ENCODE measurements at places on chromosomes 2 and 18.
A peak's percentile ranks its signal among the peaks of the same experiment; 100 is the strongest.

- no peak for DNase-seq
- no peaks in the 10 kb centered on the region for H3K27me3 ChIP-seq
- no peak overlapping the region for H3K4me3 ChIP-seq
- H3K36me3 ChIP-seq = no peaks in the 10 kb centered on the region
Observed at GRCh38 chr18:63664571-63664970, 2.9 kb upstream of the SERPINB3 start.

GRCh38 chr18:37572736-37573135 lies 7.1 kb upstream of the CELF4 start:
- H3K4me1 ChIP-seq = no peaks in the 10 kb centered on the region
- no peaks in the 10 kb centered on the region for H3K36me3 ChIP-seq
- peaks cover 77% of the 10 kb centered on the region for H3K27me3 ChIP-seq
- H3K4me3 ChIP-seq = no peak overlapping the region
- no peak overlapping the region for H3K27ac ChIP-seq

DNA sequence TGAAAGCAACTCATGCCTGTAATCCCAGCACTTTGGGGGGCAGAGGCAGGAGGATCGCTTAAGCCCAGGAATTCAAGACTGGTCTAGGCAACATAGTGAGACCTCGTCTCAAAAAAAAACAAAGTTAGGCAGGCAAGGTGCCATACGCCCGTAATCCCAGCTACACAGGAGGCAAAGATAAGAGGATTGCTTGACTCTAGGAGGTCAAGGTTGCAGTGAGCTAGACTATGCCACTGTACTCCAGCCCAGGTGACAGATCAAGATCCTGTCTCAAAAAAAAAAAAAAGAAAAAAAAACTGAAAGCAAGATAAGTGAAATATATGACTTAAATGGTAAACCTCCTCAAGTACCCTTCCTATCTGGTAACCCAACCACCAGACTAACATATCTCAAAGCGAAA lies 59.8 kb downstream of the USP34 start:
- peak overlapping the region; percentile 29 for H3K27ac ChIP-seq
- no peaks in the 10 kb centered on the region for H3K27me3 ChIP-seq
- peaks cover 19% of the 10 kb centered on the region for H3K4me1 ChIP-seq
- peaks cover 5% of the 10 kb centered on the region for H3K36me3 ChIP-seq

DNA sequence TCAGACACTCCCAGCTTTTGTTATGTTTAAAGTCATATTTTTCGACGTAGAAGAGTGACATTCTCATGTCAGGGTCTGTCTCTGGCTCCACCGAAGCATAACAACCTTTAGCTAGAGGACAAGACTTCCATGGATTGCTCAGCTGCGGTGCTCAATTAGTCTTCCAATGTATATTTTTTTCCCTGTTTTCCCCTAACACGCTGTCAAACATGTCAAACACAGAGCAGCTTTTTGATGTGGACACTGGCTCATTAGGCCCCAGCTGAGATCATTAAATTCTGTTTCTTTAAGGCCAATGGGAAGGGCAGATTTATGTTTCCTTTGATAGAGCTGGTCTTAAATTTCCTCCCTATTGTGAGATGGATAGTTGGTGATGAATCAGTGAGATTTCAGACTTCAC lies 525.4 kb downstream of the PIK3C3 start:
- no peaks in the 10 kb centered on the region for H3K4me1 ChIP-seq
- H3K27me3 ChIP-seq = no peaks in the 10 kb centered on the region
- H3K4me3 ChIP-seq = no peak overlapping the region
- peaks cover 5% of the 10 kb centered on the region for H3K36me3 ChIP-seq

DNA sequence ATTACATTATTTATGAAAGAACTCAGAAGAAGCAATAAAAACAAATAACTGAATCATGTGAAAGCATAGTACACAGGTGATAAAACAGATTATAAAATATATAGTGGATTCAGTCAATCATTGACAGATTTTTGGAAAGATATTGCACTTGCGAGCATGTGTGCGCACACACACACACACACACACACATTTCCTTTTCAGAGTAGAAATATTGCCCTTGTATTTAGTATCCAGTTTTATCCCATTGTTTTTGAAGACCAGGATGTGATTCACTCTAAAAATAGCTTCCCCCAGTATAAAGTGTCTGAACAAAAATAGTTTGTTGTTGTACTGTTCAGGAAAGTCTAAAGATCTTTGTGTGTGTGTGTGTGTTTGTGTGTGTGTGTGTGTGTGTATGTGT lies 145.5 kb downstream of the CALCRL start:
- H3K4me1 ChIP-seq = no peaks in the 10 kb centered on the region
- no peak overlapping the region for H3K4me3 ChIP-seq
- peak overlapping the region; percentile 27 for H3K27ac ChIP-seq
- H3K36me3 ChIP-seq = no peaks in the 10 kb centered on the region
- H3K27me3 ChIP-seq = no peaks in the 10 kb centered on the region

DNA sequence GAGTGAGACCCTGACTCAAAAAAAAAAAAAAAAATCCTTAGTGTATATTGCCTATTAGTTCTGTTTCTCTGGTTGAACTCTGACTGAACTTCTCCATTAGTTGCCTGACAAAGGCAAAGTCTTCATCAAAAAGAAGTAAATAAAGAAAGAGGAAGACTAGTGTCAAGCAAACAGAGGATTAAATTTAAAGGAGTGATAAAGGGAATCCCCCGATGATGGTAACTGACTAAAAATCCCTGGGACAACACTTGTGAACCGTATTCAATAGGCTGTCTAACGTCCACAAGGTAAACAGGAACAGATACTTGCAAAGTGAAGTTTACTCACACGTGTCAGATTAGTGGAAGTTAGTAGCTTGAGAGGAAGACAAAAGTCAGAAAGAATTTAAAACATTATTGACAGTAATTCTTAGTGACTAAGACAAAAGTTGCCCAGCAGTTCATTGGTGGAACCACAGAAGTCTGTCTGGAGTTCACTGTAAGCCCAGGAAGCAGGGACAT lies 26.2 kb upstream of the SPOPL start:
- H3K36me3 ChIP-seq = no peaks in the 10 kb centered on the region
- no peak for DNase-seq
- H3K27me3 ChIP-seq = no peaks in the 10 kb centered on the region
- peaks cover 11% of the 10 kb centered on the region for H3K4me1 ChIP-seq
- no peak overlapping the region for H3K4me3 ChIP-seq
- peak overlapping the region; percentile 23 for H3K27ac ChIP-seq

DNA sequence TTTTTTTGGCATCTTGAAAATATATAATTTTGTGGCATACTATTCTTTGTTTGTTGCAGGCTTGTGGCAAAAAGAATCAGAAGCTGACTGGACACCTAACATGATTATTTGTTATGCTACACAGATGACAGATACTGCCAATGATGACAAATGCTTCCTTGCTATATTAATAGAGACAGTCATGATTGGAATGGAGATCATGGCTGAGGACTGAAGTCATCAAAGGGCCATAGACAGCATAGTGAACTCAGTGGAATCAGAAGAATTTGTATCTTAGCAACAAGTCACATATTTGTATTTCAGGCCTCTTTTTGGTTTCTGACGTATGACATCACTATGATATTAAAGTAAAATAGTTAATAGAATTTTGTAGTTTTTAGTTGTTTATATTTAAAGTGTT lies 1003.8 kb upstream of the DDX18 start:
- H3K4me3 ChIP-seq = no peak overlapping the region
- peaks cover 9% of the 10 kb centered on the region for H3K4me1 ChIP-seq
- H3K36me3 ChIP-seq = no peaks in the 10 kb centered on the region
- no peak for DNase-seq

GRCh38 chr18:11752116-11752911 lies 63.2 kb downstream of the GNAL start:
- peaks cover 7% of the 10 kb centered on the region for H3K4me1 ChIP-seq
- H3K27ac ChIP-seq = no peak overlapping the region
- H3K36me3 ChIP-seq = peaks cover 3% of the 10 kb centered on the region
- peaks cover 46% of the 10 kb centered on the region for H3K27me3 ChIP-seq

DNA sequence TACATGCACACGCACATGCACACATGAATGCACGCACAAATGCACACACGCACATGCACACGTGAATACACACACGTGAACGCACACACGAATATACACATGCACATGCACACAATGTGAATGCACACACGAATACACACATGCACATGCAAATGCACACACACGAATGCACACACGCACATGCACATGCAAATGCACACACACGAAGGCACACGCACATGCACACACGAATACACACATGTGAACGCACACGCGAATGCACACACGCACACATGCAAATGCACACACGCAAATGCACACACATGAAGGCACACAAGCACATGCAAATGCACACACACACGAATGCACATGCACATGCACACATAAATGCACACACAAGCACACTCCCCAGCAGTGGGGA lies 68.6 kb upstream of the GPC1 start:
- no peaks in the 10 kb centered on the region for H3K4me1 ChIP-seq
- H3K27me3 ChIP-seq = no peaks in the 10 kb centered on the region
- no peaks in the 10 kb centered on the region for H3K36me3 ChIP-seq
- no peak overlapping the region for H3K4me3 ChIP-seq

- no peak for DNase-seq
- H3K27ac ChIP-seq = no peak overlapping the region
- no peaks in the 10 kb centered on the region for H3K27me3 ChIP-seq
- H3K4me3 ChIP-seq = no peak overlapping the region
- H3K36me3 ChIP-seq = no peaks in the 10 kb centered on the region
- H3K4me1 ChIP-seq = peaks cover 6% of the 10 kb centered on the region
Observed at GRCh38 chr2:112153179-112153490, 14.9 kb downstream of the FBLN7 start.

- H3K27ac ChIP-seq = peak overlapping the region; percentile 92
- H3K27me3 ChIP-seq = peaks cover 3% of the 10 kb centered on the region
- H3K4me1 ChIP-seq = peaks cover 31% of the 10 kb centered on the region
- peaks cover 10% of the 10 kb centered on the region for H3K36me3 ChIP-seq
Observed at GRCh38 chr2:42063431-42064171, 15.8 kb downstream of the PKDCC start.

GRCh38 chr2:97936199-97936598 lies 59.5 kb downstream of the TMEM131 start:
- H3K4me1 ChIP-seq = peaks cover 59% of the 10 kb centered on the region
- peaks cover 6% of the 10 kb centered on the region for H3K36me3 ChIP-seq
- no peaks in the 10 kb centered on the region for H3K27me3 ChIP-seq
- H3K4me3 ChIP-seq = peak overlapping the region; percentile 23
- peak; percentile 16 for DNase-seq
- peak overlapping the region; percentile 81 for H3K27ac ChIP-seq

Measured in progenitor cell of endocrine pancreas (in vitro differentiated cells).